Stimulated activated CD8-positive, alpha-beta memory T cell treated with anti-CD3 and anti-CD28 coated beads, Interleukin-15, amount 100 ng/mL, for 1 hour (primary cell): ENCODE measurements at places on chromosomes 2 and 18.
A peak's percentile ranks its signal among the peaks of the same experiment; 100 is the strongest.

DNA sequence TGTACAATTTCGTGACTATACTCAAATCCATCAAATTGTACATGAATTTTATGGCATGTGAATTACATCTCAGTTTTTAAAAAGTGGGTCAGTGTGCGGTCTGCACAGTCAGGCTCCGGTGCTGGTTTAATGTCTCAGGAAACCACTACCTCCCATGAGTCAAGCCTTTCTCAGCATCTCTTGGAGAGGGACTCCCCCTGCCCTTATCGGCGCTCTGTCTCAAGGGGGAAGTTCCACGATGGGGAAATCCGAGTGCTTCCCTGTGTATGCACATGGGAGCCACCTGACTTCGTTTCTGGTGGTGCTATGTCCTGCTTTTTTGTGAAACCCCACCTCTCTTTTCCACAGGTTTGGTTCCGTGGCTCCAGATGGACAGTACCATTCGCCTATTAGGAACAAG, 72.5 kb downstream of the ACOXL start:
- DNase-seq: peak; percentile 12

GRCh38 chr2:50722776-50723175, 309.2 kb downstream of the NRXN1 start:
- DNase-seq: no peak

DNA sequence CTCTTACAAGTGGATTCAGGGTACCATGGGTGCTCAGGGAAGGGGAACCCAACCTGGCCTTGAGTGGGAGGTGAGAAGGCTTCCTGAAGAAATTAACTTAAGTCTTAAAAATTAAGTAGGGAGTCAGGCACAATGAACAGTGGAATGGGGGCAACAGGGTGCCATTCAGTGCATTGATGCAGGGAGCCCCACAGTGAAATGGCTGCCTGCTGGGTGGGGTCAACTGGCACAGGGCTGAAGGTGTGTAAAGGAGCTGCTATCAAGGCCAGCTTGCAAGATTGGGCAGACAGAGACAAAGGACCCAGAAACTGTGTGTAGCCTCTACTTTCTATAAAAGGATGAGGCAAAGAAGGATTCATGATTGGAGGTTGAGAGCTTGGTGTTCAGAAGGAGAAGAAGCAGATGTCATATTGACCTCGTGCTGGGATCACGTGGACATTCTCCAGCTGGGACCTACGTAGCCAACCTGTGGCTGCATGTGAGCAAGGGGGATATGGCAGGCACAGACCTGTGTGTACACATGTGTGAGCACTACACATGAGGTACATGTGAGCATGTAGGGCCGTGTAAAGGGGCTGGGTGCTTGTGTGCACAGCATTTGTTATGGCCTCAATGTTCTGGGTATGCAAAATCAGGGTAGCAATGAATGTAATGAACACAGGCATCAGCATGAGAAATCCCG, 209.5 kb upstream of the HAAO start:
- DNase-seq: no peak

DNA sequence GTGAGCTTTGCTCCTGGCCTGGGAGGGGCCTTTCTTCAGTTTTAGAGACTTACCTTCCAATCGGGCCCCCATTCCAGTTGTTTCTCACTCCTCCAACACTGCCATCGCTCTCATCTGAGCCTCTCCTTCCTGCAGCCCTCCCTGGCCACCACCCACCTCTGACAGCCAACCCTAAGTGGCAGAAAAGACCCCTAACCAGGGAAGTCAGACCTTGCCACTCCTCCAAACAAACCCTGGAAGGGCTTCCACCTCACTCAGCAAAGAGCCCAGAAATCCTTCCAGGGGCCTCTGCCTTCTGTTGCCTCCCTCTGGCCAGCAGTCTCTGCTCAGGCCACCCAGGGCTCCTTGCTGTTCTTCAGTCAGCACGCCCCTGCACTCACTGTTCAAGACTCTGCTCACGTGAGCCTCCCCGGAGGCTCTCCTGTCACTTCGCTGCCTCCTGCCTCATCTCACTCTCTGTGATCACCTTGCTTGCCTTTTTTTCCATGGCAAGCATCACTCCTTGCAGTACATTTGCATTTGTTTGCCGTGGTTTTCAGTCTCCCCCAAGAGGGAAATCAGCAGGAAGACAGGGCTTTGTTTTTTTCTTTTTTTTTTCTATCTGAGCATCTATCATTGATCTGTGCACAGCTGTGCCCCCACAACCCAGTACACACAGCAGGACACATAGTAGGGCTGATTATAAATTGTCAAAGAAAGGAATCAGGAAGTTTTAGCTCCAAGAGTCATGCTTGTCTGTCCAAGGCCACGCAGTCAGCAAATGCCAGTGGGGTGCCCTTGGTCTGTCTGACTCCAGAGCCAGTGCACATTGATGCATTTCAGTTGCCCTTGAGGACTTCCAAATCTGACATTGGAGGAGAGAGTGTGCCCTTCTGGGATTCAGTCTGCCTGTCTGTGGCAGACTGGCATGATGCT, 83.9 kb downstream of the INHBB start:
- no peak for DNase-seq
